ELF-1 (cell line): ENCODE measurements at places on chromosomes 2 and 18.

GRCh38 chr18:72075040-72075439, 469.1 kb downstream of the CBLN2 start:
- DNase-seq, result no peak

GRCh38 chr18:54444319-54444914, 86.7 kb downstream of the C18orf54 start:
- DNase-seq, result peak; percentile 81

GRCh38 chr2:202215179-202215578, 23.2 kb downstream of the SUMO1 start:
- no peak for DNase-seq

- no peak for DNase-seq
These were observed 28.6 kb downstream of the IGFBP2 start for GRCh38 chr2:216661639-216662375.

- no peak for DNase-seq
These were observed 22.6 kb upstream of the GIGYF2 start for GRCh38 chr2:232674491-232674890.

- DNase-seq, result no peak
These were observed 18.0 kb downstream of the NMUR1 start for GRCh38 chr2:231512222-231512621.

DNA sequence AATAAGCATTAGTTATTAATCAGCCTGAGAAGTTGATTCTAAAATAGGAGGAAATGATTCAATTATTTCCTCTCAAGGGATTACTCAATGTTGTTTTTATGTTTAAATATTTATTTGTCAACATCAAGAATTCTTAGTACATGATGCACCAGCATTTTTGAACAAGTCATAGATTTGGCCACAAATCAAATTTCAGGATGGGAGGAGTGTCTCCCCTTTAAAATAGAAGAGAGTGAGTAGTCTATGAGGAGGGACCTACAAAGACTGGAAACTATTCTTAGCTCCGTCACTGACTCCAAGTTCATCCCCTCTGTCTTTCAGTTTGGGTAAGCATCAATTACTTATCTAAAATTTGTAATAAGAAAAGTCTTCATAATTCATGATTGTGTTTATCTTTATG, 18.6 kb upstream of the IL18R1 start:
- no peak for DNase-seq

- DNase-seq, result no peak
These were observed 1.4 kb downstream of the GCFC2 start for GRCh38 chr2:75709297-75709696.

GRCh38 chr2:105235388-105236059, 6.0 kb upstream of the GPR45 start:
- DNase-seq, result peak; percentile 88

GRCh38 chr2:8577573-8577972, 104.3 kb upstream of the ID2 start:
- DNase-seq, result no peak

- DNase-seq, result no peak
These were observed 685.9 kb downstream of the ARHGAP15 start for GRCh38 chr2:143815082-143815481.
